Stimulated activated CD8-positive, alpha-beta memory T cell treated with anti-CD3 and anti-CD28 coated beads, Interleukin-15, amount 100 ng/mL, for 4 hours (primary cell): ENCODE measurements at places on chromosomes 2 and 18.

GRCh38 chr2:82795446-82795845 lies 1663.6 kb downstream of the SUCLG1 start:
- DNase-seq = no peak

- no peak for DNase-seq
These were observed 14.4 kb downstream of the EN1 start for GRCh38 chr2:118832791-118833715.

GRCh38 chr2:201597397-201597796 lies 45.9 kb downstream of the TMEM237 start:
- DNase-seq = no peak

DNA sequence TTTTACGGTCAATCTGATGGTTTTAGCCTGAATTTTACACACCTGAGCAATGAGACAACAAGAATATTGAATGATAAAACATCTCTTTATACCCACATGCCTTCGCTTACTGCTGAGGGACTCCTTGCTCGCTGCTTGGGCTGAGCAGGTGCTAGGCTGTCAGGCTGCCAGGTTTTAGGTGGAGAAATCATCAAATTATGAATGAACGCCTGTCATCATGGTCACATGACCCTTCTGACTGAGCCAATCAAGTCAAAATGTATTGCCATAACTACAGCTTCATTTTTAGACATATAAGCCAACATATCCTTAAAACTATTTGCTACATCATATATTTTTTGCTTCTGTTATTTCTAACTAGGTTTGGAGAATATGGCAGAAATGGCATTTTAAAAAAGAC lies 274.0 kb downstream of the LNPK start:
- no peak for DNase-seq

DNA sequence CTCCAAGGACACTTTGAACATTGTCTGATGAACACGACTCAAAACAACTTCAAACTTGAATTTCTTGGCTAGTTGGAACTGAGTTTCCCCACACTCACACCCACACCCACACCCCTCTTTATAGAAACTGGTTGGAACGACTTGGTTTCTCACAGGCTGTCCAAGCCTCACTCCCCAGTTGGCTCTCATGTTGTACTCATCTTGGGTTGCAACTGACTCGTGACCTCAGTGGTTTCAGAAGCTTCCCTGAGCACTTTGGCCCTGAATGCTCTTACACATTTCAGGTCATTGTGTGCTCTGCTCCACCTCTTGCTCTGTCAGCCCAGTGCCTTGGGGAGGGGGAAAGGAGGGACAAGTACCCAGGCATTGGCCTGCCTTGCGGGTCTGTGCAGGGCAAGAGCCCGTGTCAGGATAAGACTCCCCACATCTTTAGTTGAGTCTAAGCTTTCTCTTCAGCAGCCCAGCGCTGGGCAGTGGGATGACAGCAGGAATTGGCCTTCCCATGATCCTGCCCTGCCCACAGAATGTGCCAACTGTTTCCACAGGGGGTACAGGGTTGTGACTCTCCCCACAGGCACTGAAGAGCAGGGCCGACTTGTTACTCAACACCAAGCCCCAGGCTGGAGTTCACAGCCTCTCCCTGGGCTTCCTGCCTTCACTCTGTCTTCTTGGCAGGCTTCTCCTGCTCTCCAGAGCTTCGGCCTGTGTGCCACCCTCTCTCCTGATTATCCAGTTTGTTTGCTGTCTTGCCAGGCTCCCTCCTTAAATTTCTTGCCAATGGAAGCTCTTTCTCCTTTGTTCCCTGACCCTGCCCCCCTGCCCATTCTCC lies 104.6 kb downstream of the RTN4 start:
- DNase-seq = no peak

DNA sequence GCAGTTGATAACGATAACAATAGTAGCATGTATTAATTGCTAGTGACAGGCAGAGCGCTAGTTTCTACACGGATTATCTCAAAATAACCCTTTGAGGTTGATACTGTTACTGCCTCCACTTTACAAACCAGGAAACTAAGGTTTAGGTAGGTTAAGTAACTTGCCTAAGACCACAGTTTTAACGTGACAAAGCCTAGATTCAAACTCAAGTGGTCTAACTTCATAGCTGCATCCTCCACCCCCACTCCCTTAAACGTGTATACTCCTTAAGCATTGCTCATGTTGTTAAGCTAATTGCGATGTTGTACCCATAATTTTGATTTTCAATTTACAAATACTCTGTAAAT lies 1.2 kb downstream of the ME2 start:
- no peak for DNase-seq

DNA sequence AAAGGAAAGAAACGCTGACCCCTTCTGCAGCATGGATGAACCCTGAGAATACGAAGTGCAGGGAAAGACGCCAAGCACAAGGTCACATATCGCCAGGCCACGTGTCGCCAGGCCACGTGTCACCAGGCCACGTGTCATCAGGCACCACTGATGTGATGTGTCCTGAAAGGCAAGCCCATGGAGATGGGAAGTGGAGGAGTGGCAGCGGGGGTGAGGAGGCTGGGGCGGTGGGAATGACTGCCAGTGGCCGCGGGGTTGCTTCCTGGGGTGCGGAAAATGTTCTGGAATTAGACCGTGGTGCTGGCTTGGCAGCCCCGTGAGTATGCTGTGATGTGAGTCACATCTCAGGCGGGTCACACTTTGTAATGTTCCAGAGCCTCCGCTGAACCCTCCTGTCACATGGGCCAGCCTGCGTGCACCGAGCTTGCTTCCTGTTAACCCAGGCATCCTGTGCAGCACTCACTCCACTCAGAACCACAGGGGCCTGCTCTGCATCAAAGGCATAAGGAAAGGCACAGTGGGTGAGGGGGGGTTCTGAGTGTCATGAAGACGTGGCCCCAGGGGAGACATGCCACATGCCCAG lies 39.0 kb downstream of the SLC66A2 start:
- peak; percentile 22 for DNase-seq

- DNase-seq = no peak
These were observed 891.3 kb upstream of the SLC39A10 start for GRCh38 chr2:194765723-194766122.

DNA sequence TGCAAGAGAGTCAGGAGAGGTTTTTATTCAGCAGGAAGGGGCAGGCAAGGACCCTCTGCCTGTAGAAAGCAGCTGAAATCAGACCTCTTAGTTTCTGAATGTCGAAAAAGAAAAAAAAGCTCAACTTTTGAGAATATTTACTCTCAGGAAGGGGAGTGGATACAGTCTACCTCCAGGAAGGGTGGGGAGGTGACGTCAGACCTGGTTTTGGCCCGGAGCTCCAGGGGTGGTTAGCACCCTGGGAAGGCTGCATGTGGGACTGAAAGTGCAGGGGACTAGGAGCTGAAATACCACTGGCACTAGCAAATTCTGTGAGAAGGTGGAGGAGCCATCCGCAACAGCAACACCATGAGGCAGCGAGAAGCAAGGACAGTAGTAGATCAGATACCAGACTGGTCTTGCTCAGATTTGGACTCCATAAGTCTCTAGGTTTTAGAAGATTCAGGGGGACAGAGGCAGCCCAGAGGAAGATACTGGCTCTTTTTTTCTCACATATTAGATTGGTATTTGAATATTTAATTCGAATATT lies 19.8 kb downstream of the MC2R start:
- no peak for DNase-seq

DNA sequence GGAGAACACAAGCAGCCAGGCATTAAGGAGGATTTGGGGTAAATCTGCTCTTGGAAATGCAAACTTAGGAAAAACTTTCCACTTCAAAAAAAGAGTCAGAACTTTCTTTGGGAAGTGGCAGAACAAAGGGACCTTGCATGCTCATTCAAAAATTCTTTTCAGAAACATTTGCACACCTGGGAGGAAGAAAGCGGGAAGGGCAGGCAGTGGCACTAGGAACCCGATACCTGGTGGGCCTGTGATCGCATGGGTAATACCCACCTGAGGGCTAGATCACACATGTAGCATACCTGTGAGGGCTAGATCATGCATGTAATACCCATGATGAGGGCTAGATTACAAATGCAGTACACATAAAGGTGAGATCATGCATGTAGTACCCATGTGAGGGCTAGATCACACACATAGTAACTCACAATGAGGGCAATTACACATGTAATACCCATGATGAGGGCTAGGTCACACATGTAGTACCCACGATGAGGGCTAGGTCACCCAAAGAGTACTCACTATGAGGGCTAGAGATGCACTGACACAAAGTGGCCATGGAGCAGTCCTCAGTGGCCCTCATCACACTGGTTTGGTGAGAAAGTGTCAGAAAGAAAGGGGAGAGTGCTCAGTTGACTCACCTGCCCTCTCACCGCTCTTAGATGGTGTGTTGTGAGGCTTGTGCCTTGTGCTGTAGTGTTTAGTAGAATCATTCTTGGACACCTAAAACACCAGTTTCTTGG lies 212.5 kb downstream of the DLGAP1 start:
- no peak for DNase-seq

- DNase-seq = no peak
These were observed 700 bp downstream of the RUFY4 start for GRCh38 chr2:218069606-218070300.

DNA sequence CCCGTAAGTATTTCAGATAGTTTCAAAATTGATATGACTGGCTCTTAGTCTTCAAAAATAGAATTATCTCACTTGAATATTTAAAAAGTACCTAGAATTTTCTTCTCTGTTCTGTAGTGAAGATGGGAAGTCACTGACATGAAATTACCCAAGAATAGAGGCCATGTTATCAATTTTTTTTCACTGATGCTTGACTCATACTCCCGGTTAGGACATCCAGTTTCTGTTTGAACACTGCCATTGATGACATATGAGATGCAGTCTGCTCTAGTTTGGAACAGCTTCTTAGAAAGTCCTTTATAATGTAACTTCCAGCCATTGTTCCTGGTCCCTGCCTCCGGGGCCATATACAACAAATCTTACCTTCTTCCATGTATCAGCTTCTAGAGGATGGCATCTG lies 26.0 kb downstream of the MAP3K20 start:
- DNase-seq = no peak

GRCh38 chr2:203714112-203714511 lies 7.7 kb downstream of the CD28 start:
- no peak for DNase-seq
